Metanephros (tissue), 2 donors: ENCODE measurements at places on chromosomes 5 and 9. TPM values are rescaled to one million over a fixed set of nuclear protein-coding genes. Genes with fewer than 3 reads are reported as not detected.

The PPP2R2B gene
- 10.3 TPM for total RNA-seq

The FOXD4L4 gene
- 0.06 TPM for total RNA-seq

The CNTNAP3 gene
- 9.2 TPM for total RNA-seq

The DIAPH1 gene
- 37.0 TPM for total RNA-seq

The RETREG1 gene
- 41.3 TPM for total RNA-seq

The CSF2 gene
- total RNA-seq = not detected

The FOXD4L6 gene
- total RNA-seq = not detected

The CEL gene
- 4.4 TPM for total RNA-seq

The ESM1 gene
- total RNA-seq = 17.0 TPM

The MEF2C gene
- total RNA-seq = 152 TPM

The RANBP17 gene
- 29.2 TPM for total RNA-seq

The MUSK gene
- total RNA-seq = 2.3 TPM

The SPAAR gene
- 1.8 TPM for total RNA-seq

The PTPN3 gene
- 30.4 TPM for total RNA-seq

The KIF27 gene
- total RNA-seq = 11.5 TPM

The WWC1 gene
- 50.3 TPM for total RNA-seq

The ACER2 gene
- total RNA-seq = 14.8 TPM

The TRPM6 gene
- total RNA-seq = 3.0 TPM

The INSL4 gene
- not detected for total RNA-seq

The NEUROG1 gene
- total RNA-seq = not detected

The NFIB gene
- total RNA-seq = 42.0 TPM

The SLC35A4 gene
- 18.6 TPM for total RNA-seq

The ZNF354C gene
- total RNA-seq = 13.1 TPM

The CCL27 gene
- total RNA-seq = not detected

The ANKRD20A1 gene
- 0.88 TPM for total RNA-seq

The ZER1 gene
- 49.2 TPM for total RNA-seq

The PSIP1 gene
- 57.3 TPM for total RNA-seq

The CMYA5 gene
- 72.5 TPM for total RNA-seq

The HNRNPA0 gene
- 34.3 TPM for total RNA-seq

The SLC25A46 gene
- 58.4 TPM for total RNA-seq

The CCDC192 gene
- total RNA-seq = not detected

The NUDT12 gene
- 15.6 TPM for total RNA-seq

The PCDHGA6 gene
- total RNA-seq = 10.3 TPM

The PTPRD gene
- 127 TPM for total RNA-seq

The IFNK gene
- total RNA-seq = not detected

The TAF11L2 gene
- 0.41 TPM for total RNA-seq

The SLC34A3 gene
- 3.0 TPM for total RNA-seq

The AHRR gene
- total RNA-seq = 6.4 TPM

The KIF24 gene
- total RNA-seq = 5.6 TPM
